ENCODE measurements at places on chromosomes 5 and 9.

DNA sequence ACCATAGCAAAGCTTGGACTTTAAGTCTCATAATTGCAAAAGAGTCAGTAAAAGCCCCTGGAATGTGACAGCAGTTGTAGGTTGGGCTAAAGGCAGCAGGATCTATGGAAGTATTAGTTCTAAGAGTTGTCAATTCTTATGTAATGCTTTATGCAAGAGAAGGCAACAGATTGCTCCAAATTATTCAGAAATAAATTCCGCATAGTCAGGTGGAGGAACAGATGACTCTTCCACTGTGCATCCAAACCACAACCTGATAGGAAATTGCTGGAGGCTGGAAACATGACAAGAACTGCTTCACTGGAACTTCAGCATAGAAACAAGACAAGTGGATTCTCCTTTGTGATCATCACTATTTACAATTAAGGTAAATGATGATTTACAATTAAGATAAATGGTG is 101.0 kb downstream of the STARD4 start:
- no peak for DNase-seq

DNA sequence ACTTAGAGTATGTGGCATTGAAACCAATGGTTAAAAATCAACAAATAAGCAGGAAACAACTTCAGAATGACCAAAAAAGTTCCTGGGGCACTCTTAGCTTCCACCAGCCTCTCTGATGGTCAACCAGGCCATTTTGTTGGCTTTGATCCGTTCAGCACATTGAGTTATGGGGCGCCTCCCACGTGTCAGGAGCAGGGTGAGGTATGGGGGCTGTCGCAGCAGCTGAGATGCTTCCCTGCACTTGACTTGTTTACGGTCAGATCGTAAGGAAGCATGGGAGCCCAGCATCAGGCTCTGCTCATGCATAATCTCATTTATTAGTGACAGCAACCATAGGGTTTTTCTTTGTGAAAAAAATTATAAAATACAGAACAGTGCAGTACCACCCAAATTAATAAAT is 16.7 kb downstream of the SYK start:
- no peak for DNase-seq

- peak; percentile 42 for DNase-seq
These were observed 29.3 kb downstream of the PTPA start for GRCh38 chr9:129140397-129141065.

- no peak for DNase-seq
These were observed 84.0 kb downstream of the RXRA start for GRCh38 chr9:134410071-134410834.

- peak; percentile 46 for DNase-seq
These were observed 117.9 kb downstream of the ZSWIM6 start for GRCh38 chr5:61449804-61450492.

GRCh38 chr9:32811246-32811645 is 27.9 kb downstream of the TMEM215 start:
- DNase-seq, result no peak

DNA sequence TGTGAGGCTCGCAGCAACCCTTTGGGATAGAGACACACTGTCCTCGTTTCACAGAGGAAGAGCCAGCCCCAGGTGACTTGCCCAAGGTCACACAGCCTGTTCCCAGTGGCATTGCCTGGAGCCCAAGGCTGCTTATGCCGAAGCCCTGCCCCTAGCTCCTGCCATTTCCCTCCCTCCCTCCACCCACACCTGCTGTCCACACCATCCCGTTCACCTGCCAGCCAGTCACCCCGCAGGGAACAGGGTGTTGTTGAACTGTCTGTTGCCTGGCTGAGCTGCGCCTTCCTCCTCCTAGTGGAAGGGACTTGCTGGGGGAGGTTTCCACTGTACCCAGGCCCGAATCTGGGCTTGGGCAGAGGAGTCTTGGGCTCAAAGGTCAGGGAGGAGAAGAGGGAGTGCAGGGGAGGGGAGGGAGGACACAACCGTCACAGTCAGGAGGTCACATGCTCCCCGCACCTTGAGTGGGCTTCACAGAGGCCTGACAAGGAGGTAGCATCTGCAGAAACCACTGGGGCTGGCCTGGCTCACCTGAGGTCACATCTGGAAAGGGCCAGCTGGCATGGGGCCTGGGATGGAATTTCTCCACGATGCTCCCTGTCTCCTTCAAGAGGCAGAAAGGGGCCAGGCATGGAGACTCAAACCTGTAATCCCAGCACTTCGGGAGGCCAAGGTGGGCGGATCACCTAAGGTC is 6.3 kb downstream of the TTC16 start:
- DNase-seq, result no peak

- no peak for DNase-seq
These were observed 81.5 kb upstream of the PANK3 start for GRCh38 chr5:168660691-168661090.

GRCh38 chr9:15280647-15281046 is 26.4 kb downstream of the TTC39B start:
- DNase-seq, result no peak

DNA sequence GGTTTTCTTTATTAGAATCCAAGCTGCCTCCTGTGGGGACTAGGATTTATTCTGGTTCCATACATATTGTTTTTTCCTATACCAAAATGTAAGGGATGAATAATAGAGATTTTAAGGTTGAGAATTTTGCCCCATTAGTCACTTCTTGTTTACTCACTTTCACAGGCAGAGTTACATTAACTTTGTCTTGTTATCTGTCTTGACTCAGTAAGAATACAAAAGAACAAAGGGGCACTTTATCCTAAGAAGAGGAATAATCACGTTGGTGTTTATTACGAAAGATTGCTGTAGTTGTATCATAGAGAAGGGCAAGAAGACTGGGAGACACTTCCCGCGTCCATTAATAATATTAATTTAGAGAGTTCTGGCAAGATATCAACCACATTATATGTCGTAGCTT is 599.7 kb upstream of the FTMT start:
- DNase-seq, result peak; percentile 12
